ENCODE measurements at places on chromosomes 13 and 19. TPM values are rescaled to one million over a fixed set of nuclear protein-coding genes. Genes with fewer than 3 reads are reported as not detected.

GRCh38 chr19:12791345-12792050 lies at the start of gene JUNB:
Gene JUNB, plus strand, starts transcription at chr19:12791486. Its CDS starts 286 bp downstream, at chr19:12791772.
- H3K4me1 ChIP-seq = peaks cover 27% of the 10 kb centered on the region
- peak; percentile 94 for DNase-seq
- peak within 1 kb of the TSS; percentile 87 for H3K4me3 ChIP-seq
- no peaks in the 10 kb centered on the region for H3K36me3 ChIP-seq
- peaks cover 33% of the 10 kb centered on the region for H3K27me3 ChIP-seq

GRCh38 chr13:29607465-29607864 lies 12.0 kb upstream of the SLC7A1 start:
- no peaks in the 10 kb centered on the region for H3K27me3 ChIP-seq
- H3K27ac ChIP-seq = no peak overlapping the region
- H3K36me3 ChIP-seq = no peaks in the 10 kb centered on the region
- H3K4me3 ChIP-seq = no peak overlapping the region

GRCh38 chr13:26721251-26722121 lies 39.1 kb downstream of the GPR12 start:
- H3K27ac ChIP-seq = no peak overlapping the region
- DNase-seq = no peak

DNA sequence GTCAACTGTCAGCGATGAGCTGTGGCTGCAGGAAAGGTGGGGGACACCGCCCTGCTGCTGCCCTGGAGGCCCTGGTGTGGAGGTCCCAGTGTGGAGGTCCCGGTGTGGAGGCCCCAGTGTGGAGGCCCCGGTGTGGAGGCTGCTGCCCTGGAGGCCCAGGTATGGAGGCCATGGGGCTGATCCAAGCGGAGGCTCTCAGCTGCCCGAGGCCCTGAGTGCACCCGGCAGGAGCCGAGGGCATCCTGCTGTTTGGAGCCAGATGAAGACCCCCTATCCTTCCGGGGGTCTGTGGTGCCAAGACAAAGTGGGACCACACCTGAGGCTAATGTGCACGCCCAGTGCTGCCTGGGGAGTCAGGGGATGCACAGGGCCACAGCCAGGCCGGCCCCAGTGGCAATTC lies 210.4 kb upstream of the SOX1 start:
- no peak for DNase-seq
- H3K27ac ChIP-seq = no peak overlapping the region
- peaks cover 4% of the 10 kb centered on the region for H3K36me3 ChIP-seq

DNA sequence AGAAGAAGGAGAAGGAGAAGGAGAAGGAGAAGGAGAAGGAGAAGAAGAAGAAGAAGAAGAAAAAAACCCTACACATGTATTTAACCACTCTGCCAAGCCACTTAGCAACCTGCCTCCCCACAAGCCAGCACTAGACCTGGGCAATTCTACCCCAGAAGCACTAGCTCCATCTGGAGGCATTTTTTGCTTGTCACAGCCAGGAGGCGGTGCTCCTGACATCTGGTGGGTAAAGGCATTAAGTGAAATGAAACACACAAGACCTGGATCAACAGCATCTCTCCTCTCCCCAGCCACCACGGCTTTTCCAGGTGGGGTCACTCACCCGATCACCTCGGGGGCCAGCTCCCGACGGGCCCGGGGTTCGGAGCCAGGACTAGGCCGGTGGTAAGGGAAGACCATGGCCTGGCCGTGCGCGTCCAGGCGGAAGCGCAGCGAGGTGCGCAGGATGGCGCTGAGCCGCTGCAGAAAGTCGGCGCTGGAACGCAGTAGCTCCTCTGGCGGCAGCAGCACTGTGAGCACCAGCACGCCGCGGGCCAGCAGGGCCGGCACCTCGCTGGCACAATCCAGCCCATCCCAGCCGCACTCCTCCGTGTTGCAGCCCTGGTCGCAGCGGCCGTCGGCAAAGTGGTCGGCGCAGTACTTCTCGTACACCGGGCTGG lies 26.9 kb downstream of the NOTCH3 start:
- H3K4me1 ChIP-seq = peaks cover 4% of the 10 kb centered on the region
- peaks cover 14% of the 10 kb centered on the region for H3K27me3 ChIP-seq
- no peak overlapping the region for H3K4me3 ChIP-seq
- H3K36me3 ChIP-seq = peaks cover 29% of the 10 kb centered on the region
- H3K27ac ChIP-seq = no peak overlapping the region
- DNase-seq = no peak

DNA sequence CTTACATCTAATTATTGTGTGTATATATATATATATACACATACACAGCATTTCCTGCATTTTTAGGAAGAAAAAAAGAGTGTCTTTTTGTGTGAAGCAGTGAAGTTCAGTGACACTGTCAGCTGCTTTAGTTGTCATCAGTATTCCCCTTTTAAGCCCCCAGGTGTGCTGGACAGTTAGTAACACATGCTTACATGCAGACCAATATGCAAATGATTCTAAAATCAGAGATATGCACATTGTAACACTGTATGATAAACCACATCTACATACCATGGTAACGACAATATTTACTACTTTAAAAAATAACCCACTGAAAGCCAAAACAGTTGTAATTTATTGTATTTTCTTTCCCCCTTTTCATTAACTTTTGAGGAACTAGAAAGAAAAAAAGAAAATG lies 16.8 kb downstream of the LHFPL6 start:
- no peak for DNase-seq
- H3K36me3 ChIP-seq = no peaks in the 10 kb centered on the region
- H3K4me1 ChIP-seq = peaks cover 5% of the 10 kb centered on the region

DNA sequence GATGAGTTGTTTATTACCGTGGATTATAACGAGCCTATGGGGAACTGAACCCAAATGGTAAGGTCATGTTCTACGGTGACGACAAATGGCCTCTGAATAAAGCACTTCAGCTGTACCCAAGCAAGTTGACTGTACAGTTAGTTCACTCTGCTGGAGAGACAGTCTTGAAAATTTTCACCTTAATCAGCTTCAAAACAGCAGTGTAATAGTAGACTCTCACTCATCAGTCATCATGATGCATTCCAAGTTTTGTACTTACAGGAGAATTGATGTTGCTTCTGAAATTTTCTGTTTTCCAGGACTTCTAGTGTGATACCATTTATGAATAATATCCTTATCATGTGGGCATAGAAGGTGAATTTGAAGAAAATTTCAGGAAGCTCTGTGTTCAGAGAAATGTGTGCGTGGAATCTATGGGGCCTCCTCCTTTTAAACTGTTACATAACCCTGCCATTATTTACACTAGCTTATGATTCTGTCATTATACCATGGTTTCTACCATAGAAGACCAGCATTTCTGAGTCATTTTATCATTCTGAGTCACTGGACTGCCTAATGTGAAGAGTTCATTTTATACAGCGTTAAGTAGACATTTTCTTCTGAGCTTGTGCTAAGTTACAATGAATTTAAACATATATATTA lies 96.9 kb downstream of the WDFY2 start:
- no peaks in the 10 kb centered on the region for H3K27me3 ChIP-seq
- H3K4me1 ChIP-seq = peaks cover 3% of the 10 kb centered on the region
- no peaks in the 10 kb centered on the region for H3K36me3 ChIP-seq
- no peak for DNase-seq
- no peak overlapping the region for H3K4me3 ChIP-seq

DNA sequence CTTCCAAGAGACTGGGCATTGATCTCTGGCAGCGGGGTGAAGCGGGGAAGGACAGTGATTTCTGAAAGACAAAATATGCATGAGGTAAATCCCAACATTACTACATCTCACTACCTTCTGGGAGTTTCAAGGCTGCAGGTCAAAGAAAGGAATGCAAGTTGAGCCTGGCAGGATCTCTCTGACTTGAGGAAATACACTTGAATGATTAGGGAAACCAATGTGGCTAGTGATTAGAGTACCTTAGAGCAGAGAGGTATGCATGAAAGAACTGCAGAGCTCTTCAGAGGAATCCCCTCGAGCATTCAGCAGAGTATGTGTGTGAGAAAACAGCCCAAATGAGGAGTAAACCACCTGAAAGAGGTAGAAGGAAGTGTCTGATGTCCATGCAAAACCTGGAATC lies 2874.1 kb upstream of the PCDH20 start:
- H3K4me1 ChIP-seq = no peaks in the 10 kb centered on the region
- no peak overlapping the region for H3K4me3 ChIP-seq
- no peaks in the 10 kb centered on the region for H3K36me3 ChIP-seq
- no peak overlapping the region for H3K27ac ChIP-seq
- DNase-seq = no peak

DNA sequence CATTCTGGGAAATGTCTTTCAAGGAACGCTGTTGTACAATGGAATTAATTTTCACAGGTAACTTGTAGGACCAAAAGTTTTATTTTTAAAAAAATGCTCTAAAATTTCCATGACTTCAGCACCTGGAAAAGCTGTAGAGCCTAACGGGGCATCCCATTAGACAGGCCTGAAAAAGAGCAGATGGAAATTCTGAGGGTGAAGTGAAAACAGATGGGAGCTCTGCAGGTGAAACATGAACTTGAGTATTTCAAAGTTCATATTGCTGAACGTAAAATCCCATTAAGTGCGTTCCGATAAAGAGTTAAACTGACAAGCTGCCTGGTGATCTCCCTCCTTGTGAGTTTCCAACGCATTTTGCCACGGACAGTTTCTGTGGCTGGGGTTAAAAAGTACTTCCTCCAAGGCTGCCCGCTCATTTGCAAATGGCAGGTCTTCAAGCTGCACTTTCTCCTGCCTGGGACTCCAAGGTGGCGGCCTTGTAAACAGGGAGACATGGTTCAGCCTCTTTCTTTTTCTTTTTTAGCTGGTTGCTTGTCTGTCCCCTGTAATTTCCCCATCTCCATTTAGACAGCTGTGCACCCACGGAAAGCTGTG lies 450.4 kb downstream of the FGF9 start:
- H3K4me3 ChIP-seq = no peak overlapping the region
- no peaks in the 10 kb centered on the region for H3K4me1 ChIP-seq
- peaks cover 2% of the 10 kb centered on the region for H3K27me3 ChIP-seq
- no peaks in the 10 kb centered on the region for H3K36me3 ChIP-seq
- H3K27ac ChIP-seq = no peak overlapping the region

GRCh38 chr19:12733369-12734214 lies 892 bp downstream of the TRIR start:
- DNase-seq = no peak
- peaks cover 20% of the 10 kb centered on the region for H3K36me3 ChIP-seq
- H3K4me1 ChIP-seq = peaks cover 29% of the 10 kb centered on the region
- peak overlapping the region; percentile 98 for H3K4me3 ChIP-seq
- peaks cover 18% of the 10 kb centered on the region for H3K27me3 ChIP-seq

DNA sequence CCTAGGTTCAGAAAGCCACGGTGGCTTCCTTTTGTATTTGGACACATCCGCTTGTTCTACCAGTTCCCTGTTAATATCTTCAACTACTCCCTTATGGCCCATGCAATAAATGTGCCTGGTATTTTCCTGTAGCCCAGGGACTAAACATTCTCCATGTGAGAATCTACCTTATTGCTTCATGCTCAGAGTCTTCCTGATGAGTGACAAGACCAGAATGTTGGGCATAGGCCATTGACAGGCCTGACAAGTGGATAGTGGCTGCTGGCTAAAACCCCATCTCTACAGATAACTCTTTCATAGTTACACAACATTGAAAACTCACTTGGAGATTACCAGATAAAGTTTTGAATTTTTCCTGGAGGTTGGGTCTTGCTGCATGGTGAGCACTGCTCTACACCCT lies 449.9 kb downstream of the HS6ST3 start:
- H3K27ac ChIP-seq = no peak overlapping the region
- no peaks in the 10 kb centered on the region for H3K27me3 ChIP-seq
- no peak overlapping the region for H3K4me3 ChIP-seq
- no peak for DNase-seq
- no peaks in the 10 kb centered on the region for H3K36me3 ChIP-seq

DNA sequence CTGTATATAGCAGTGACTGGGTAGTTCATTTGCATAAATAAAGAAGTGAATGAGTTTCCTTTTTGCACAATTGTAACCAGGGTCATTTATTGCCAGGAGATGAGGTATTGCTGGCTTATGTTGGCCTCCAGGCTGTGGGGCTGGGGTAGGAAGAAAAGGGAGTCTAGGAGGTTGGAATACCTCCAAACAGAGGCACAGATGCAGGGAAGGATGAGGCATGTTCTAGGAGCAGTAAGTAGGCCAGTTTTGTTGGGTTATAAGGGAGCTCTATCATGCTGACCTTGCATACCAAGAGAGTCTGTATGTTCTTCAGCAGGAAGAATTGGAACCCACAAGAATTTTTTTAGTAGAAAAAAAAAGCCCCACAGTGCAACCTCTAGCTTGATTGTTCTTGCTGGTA lies 17.2 kb upstream of the CYSLTR2 start:
- no peak overlapping the region for H3K4me3 ChIP-seq
- H3K4me1 ChIP-seq = no peaks in the 10 kb centered on the region
- no peaks in the 10 kb centered on the region for H3K27me3 ChIP-seq
- H3K36me3 ChIP-seq = peaks cover 5% of the 10 kb centered on the region

DNA sequence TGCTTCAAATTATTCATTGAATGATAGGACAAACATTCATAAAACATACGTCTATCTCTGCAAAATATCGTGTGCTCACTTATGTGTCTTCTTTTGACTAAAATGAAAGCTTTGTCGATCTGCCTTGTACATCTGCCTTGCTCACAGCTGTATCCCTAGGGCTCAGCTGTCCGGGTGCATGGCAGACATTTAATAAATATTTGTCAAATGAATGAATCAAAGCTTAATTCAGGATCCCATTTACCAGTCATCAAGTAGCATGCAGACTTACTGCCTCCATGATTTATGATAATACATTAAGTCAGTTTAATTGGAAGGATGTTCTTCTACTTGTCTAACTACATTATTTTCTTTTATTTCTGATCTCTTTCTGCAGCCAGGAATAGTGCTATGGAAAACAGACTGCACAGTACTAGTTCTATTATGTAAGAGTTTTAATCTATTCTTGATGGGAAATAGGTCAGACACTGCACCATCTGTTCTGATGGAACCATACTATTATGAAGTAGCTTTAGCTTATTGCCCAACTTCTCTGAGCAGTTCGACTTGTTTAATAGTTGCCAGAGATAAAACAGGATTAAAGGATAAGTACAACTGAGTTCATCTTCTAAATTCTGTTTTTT lies 13.2 kb downstream of the SLC46A3 start:
- no peak for DNase-seq
- H3K27ac ChIP-seq = no peak overlapping the region
- H3K4me3 ChIP-seq = no peak overlapping the region
- no peaks in the 10 kb centered on the region for H3K27me3 ChIP-seq

- peaks cover 8% of the 10 kb centered on the region for H3K27me3 ChIP-seq
- no peak overlapping the region for H3K27ac ChIP-seq
- no peak overlapping the region for H3K4me3 ChIP-seq
- H3K36me3 ChIP-seq = no peaks in the 10 kb centered on the region
These were observed 15.6 kb downstream of the SCGB2B2 start for GRCh38 chr19:34661357-34661756.

DNA sequence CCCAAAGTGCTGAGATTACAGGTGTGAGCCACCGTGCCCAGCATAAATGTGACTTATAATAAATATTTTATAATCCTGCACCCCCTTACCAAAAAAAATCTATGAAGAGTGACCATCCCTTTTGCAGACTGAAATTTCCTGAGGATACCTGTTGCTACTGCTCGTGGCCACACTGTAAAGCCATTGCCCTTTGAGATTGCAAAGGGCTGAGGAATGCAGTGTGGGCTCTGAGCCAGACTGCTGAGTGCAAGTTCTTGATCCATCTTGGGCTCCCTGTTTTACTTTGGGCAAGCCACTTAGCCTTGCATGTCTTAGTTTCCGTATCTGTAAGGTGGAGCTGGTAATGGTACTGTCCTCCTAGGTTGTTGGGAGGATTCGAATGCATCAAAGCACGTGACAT lies 23.4 kb downstream of the SIPA1L3 start:
- peaks cover 13% of the 10 kb centered on the region for H3K36me3 ChIP-seq
- H3K27ac ChIP-seq = no peak overlapping the region
- DNase-seq = no peak
- peaks cover 17% of the 10 kb centered on the region for H3K4me1 ChIP-seq
- no peaks in the 10 kb centered on the region for H3K27me3 ChIP-seq

Gene SIGLEC9
- 0.82 TPM for total RNA-seq

Gene ZNF222
- 6.5 TPM for total RNA-seq

Gene C1QTNF9B
- not detected for total RNA-seq

Gene RXFP2
- not detected for total RNA-seq

Gene FFAR1
- not detected for total RNA-seq

Gene KLK8
- total RNA-seq = not detected

Gene CGB8
- total RNA-seq = not detected
